ENCODE measurements at places on chromosomes 5 and 9.

- DNase-seq = no peak
Observed at GRCh38 chr9:5231212-5231611, at the start of gene INSL4. Gene INSL4, plus strand, starts transcription at chr9:5231419. Its CDS starts 105 bp downstream, at chr9:5231524.

- no peak for DNase-seq
Observed at GRCh38 chr9:34555002-34555348, 32.2 kb upstream of the ENHO start.

- DNase-seq = no peak
Observed at GRCh38 chr9:69325409-69326212, 596 bp downstream of the ENTREP1 start.

DNA sequence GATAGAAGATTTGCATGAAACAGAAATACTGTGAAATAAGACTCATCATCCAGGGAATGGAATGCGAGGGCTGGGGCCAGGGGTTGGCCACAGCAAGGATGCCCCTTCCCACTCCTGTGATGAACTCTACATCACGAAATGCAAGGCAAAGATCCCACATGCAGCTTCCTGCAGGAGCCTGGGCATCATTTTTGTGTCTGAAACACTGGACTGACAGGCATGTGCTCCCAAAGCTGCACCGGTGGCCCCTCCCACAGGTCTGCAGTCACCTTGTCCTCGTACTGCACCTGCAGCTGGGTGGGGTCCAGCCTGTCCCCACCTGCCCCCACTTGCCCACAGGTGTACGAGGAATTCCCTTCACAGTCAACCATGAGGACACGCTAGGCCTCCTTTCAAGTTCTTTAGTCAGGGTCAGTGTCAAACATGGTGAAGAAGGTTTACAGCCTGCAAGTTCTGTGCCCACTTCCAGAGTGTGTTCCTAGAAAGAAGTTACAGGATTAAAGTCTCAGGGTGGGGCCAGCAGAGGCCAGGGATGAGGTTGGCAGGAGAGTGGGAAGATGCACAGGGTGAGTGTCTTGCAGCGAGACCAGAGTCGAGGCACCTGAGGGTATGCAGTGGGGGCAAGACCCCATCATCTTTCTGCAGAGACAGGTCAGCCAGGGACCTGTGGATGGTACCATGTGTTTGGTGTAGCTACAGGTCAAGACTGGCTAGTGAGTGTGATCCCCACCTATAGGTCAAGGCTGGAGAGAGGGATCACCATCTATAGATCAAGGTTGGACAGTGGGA is 155.0 kb upstream of the IRX2 start:
- no peak for DNase-seq

DNA sequence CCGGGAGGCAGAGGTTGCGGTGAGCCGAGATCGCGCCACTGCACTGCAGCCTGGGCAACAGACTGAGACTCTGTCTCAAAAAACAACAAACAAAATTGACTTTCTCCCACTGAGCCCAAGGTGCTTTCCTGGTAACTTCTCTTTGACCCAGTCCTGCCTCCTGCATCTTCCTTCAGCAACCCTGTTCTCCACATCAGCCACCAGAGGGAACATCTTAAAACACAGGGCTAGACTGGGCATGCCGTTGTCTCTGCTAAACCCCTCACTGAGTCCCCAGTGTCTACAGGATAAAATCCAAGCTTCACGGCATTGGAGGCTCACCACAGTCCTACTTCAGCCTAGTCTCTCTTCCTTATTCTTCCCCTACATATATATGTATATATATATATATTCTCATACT is 39.8 kb upstream of the KCNMB1 start:
- no peak for DNase-seq

DNA sequence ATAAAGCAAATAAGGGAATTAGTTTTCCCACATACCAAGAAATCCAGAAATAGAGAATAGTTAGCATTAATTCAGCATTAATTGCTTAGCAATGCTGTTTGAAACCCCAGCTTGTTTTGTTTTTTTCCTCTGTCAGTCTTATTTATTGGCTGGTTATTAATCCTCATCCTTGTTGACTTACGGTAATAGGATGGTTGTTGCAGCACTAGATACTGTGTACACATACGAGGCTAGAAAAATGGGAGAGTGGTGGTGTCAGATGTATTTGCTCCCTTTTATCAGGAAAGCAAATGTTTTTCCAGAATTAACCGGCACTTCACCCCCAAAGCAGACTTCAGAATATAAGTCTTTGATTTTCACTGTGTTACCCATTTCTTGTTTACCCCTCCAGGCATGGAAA is 60.4 kb downstream of the ERBIN start:
- DNase-seq = no peak

GRCh38 chr5:54440456-54440893 is 15.0 kb upstream of the HSPB3 start:
- peak; percentile 15 for DNase-seq

DNA sequence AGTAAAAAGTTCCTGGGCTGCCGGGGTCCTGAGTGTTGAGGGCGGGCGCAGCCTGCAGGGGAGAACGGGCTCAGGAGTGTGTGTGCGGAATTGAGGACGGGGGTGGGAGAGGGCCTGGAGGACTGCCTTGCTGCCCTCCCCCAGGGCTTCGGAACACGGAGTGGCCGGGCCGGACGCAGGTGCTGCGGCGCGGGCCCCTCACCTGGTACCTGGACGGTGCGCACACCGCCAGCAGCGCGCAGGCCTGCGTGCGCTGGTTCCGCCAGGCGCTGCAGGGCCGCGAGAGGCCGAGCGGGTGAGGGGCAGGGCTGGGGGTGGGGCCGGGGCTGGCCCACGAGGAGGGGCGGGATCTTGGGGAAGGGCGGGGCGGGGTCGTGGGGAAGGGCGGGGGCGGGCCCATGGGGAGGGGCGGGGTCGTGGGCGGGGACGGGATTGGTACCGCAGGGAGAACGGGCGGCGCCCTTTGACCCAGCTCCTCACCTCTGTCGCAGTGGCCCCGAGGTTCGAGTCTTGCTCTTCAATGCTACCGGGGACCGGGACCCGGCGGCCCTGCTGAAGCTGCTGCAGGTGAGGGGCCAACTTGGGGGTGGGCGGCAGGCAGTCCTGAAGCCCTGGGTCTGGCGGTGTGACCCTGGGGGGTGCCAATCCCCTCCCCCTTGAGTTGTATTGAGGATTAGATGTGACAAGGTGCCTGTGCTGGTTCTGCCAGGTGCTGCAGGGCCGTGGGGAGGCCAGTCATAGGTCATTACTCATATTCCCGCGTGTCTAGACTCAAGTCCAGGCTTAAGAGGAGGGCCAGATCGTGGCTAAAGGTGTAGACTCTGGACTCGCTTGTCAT is 7.1 kb downstream of the FPGS start:
- DNase-seq = no peak

DNA sequence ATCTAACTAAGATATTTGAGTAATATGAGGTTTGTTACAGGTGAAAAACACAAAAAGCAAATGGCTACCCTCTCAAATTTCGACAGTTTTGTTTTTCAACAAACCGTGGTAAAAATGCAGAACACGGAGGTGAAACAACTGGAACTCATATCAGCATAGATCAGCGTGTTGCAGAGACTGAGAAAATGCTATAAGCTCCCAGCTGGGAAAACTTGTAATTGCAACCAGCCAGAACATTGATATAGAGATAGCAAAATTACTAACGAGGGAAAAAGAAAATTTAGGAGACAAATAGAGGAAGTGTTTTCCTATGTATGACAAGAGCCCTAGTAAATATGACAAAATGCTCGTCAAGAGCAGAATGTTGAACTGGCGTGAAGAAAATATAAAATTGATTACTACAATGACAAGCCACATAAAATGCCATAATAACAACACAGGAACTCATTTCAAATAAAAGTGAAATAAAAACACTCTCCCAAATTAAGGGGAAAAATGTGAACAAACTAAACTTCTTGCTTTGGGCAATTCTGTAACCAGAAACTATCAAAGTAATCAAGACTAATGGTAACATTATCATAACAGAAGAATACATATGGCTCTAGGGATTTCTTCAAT is 1989.8 kb downstream of the EFNA5 start:
- DNase-seq = no peak

GRCh38 chr9:79240774-79241173 is 331.0 kb upstream of the TLE4 start:
- DNase-seq = no peak

DNA sequence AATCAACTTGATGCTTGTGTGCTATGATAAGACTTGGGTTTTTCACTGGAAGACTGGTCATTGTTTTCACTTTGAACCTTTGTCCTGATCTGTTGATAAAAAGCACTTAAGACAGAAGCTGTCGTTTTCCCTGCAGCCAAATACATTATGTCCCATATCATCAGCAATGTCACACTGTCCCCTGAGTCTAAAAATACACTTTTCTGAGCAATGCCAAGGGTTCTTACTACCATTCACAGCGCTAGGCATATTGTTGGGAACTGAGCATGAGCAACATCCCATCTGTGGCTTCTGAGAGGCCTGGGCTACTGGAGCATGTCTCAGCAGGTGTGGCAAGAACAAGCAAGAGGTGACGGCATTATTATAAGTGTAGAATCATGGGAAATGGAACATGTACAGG is 81.8 kb downstream of the SEMA6A start:
- no peak for DNase-seq

GRCh38 chr5:58145397-58145934 is 314.4 kb downstream of the PLK2 start:
- DNase-seq = no peak

DNA sequence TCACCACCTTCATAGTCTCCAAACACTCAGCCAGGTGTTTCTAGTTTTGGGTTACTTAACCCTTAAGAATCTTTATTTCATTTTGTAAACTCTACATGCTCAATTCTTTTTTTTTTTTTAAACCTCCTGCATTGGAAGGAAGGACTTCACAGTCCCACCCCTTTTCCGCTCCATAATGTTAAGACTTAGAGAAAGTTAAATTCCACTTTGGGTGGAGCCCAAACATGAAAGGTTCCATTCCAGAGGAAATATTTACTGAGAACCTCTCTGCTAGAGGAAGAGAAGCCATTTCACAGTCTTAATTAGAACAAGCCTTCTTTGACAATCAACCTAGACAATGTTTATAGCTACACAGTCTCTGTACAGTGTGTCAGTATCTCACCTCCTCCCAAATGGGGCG is 312.3 kb downstream of the MLLT3 start:
- DNase-seq = no peak

DNA sequence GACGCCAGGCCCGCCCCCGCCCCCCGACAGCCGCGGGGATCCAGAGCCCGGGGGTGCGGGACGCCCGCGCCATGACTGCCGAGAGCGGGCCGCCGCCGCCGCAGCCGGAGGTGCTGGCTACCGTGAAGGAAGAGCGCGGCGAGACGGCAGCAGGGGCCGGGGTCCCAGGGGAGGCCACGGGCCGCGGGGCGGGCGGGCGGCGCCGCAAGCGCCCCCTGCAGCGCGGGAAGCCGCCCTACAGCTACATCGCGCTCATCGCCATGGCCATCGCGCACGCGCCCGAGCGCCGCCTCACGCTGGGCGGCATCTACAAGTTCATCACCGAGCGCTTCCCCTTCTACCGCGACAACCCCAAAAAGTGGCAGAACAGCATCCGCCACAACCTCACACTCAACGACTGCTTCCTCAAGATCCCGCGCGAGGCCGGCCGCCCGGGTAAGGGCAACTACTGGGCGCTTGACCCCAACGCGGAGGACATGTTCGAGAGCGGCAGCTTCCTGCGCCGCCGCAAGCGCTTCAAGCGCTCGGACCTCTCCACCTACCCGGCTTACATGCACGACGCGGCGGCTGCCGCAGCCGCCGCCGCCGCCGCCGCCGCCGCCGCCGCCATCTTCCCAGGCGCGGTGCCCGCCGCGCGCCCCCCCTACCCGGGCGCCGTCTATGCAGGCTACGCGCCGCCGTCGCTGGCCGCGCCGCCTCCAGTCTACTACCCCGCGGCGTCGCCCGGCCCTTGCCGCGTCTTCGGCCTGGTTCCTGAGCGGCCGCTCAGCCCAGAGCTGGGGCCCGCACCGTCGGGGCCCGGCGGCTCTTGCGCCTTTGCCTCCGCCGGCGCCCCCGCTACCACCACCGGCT is 1.0 kb downstream of the FOXE1 start:
- peak; percentile 55 for DNase-seq

- no peak for DNase-seq
Observed at GRCh38 chr5:136435946-136436543, 70.7 kb upstream of the TRPC7 start.

- no peak for DNase-seq
Observed at GRCh38 chr9:126614088-126614454, 343 bp downstream of the LMX1B start.

GRCh38 chr9:14909961-14910805 is at the start of gene FREM1:
Gene FREM1, minus strand, starts transcription at chr9:14910428. Its CDS starts 41,451 bp downstream, at chr9:14868977.
- DNase-seq = no peak

DNA sequence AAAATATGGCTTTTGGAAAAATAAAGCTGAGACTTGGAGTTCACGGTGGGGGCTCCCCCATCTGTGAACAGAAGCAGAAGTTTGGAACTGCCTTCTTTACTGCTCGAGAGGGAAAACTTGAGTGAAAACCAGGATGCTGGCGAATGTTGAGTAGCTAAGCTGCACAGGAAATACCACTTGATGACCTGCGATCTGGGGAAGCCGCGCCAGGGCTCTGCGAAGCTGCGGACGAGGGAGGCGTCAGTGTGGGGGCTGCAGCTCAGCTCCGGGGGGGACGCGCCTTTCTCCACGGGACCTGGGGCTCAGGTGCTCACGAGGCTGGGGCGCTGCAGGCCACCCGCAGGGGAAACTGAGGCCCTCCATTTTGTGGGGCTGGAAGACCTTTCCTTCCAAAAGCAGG is 62.3 kb downstream of the TENT4A start:
- no peak for DNase-seq

GRCh38 chr5:66642538-66642937 is 46.3 kb downstream of the MAST4 start:
- no peak for DNase-seq

- DNase-seq = no peak
Observed at GRCh38 chr9:105697871-105698270, 3.5 kb downstream of the TMEM38B start.

Data from naive B cell (primary cell).